ENCODE measurements at places on chromosomes 4 and X.
A peak's percentile ranks its signal among the peaks of the same experiment; 100 is the strongest.

- DNase-seq, result no peak
Observed at GRCh38 chr4:130257271-130257670, 1161.3 kb downstream of the C4orf33 start.

DNA sequence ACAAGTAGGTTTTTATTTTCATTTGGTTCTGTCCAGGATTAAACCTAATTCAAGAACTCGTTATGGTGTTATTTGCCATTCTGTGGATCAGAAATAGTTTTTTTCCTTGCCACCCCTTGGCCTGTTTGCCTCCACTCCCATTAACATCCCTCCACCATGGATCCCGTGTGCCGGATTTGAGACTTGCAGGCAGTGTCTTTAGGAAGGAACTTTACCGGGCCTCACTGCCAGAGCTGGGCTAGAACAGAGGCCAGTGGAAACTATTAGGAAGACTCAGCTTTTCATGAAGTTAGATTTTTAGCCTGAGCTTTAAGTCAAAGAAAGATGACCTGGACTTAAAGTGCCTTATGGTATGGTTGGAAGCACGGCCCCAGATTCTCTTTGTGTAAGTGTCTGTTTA is 2.4 kb downstream of the KLHL2 start:
- DNase-seq, result no peak

GRCh38 chrX:23773601-23774175 is 9.3 kb upstream of the SAT1 start:
- DNase-seq, result peak; percentile 6

DNA sequence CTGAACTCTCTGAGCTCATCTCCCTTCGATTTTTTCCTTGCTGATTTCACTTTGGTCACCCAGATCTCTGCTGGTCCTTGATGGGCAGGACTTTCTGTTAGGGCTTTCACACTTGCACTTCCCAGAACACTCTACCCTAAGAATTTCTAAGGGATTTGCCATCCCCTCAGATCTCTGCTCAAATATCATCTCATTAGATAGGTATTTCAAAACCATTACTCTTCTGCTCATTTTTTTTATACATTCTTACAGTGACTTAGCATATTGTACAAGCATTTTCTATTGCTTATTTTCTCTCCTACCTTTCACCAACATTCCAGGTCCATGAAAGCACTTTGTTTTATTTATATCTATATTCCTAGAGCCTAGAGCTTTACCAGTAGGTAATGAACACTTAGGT is 913.3 kb downstream of the PDHA2 start:
- DNase-seq, result no peak

- no peak for DNase-seq
Observed at GRCh38 chr4:40702137-40702799, 47.5 kb upstream of the NSUN7 start.

DNA sequence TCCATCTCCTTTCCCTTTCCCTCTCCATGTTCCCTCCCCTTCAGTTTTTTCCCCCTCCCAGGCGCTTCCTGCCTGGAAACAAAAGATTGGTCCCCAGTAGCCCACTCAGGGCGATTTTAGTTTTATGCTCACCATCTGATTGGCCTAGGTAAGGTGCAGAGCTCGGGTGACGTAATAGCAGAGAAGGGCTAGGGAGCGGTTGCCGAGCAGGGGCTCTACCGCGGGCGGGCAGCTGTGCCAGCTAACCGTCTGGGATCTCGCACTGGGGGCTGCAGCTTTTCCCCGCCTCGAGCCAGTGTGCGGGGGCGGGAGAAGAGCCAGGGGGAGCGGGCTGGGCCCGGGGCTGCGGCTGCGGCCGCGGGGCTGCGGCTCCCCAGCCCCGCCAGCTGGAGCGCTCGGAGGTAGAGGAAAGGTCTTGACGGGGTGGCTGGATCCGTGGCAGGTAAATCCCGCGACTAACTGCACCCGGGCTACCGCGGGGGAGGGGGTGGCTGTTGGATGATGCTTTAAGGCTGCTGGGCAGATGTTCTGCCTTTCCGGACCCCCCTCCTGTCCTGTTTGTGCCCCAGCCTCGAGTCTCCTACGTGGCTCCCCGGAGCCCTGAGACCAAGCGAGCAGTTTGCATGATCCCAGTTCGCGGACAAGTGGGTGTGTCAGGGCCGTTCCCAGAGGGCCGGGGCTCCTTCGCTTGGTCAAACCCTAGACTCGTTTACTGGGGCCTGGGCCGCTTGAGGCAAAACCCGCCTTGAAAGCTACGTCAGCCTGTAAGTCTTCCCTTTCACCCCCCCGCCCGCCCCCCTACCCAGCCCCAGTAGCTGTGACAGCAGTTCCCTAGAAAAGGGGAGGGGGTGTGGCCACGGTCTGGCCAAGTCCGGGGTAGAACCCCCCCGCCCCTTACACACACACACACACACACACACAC is at the start of gene PAK3:
Gene PAK3 (plus strand): TSS at position 218 of the 922 bp plus-strand sequence. CDS start 26,913 bp downstream, outside the sequence.
- DNase-seq, result no peak

DNA sequence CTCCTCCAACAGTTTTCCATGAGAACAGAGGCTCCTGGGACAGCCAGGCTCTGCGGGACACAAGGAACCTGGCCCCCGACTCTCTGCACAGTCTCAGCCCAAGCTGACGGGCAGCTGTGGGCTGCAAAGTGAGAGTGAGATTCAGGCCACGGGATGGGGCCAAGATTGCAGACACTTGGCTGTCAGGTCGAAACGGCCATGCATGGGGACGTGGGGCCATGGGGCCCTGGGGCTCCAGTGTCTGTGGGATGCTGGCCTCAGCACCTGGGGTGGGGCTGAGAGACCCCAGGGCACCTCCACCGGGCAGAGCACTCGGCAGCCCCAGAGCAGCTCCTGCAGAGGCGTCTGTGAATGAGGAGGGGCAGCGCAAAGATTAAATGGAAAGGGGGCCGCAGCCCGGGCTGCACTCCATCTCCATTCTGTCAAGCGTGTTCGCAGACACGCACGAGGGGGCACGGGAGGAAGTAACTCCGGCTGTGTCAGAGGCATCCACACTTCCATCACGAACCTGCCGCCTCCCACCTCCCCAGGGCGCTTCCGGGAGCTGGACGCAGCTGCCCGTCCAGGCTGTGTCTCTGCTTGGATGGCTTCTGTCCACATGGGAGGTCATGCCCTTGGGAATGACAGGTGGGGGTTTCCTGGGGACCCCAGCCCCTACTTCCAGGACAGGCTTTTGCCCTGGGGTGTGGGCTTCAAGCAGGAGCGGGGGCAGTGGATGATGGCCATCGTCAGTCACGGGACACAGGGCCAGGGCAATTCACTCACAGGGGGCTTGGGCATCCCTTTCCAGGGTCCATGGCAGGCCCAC is 82.8 kb upstream of the NKX1-1 start:
- DNase-seq, result no peak

GRCh38 chrX:71056867-71057266 is 11.3 kb downstream of the SNX12 start:
- no peak for DNase-seq

DNA sequence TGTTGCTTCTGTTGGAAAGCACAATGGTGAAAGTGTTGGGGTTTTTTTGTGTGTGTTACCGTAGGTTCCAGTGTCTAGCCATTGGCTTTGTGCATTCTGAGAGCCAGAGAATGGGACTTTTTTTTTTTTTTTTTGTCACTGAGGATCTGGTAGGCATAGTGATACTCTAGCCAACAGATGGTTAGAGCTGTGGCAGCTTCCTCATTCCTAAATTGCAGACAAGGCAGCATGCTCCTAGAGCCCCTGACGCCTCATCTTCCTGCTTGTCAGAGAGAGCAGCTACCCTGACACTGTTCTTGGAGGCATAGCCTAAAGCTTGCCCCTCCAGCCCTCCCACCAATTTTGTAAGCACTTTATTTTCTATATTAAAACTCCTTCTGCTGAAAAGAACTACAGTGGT is 27.0 kb downstream of the ARHGEF9 start:
- no peak for DNase-seq

GRCh38 chr4:181138116-181138515 is 1105.1 kb upstream of the TENM3 start:
- DNase-seq, result no peak

GRCh38 chrX:67353651-67354370 is 190.0 kb upstream of the AR start:
- no peak for DNase-seq

GRCh38 chr4:185879666-185880312 is 67.8 kb upstream of the SORBS2 start:
- DNase-seq, result no peak

DNA sequence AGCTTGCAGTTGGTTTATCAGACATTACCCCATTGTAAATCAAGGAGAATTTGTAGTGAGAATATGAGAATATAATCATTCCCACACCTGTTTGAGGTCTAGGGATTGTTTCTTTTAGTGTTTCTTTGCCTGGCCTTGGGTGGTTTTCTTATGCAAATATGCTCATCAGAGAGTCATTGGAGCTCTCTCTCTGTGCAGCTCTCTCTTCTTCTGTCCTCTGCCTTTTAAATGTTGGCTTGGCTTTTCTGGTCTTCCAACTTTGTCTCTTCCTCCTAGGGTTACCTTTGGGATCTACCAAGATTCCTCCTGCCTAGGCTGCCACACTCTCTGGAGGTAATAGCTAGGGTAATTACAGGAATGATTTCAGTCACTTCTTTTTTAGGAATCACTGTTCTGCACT is 102.3 kb upstream of the ARSJ start:
- no peak for DNase-seq

Data from activated effector memory CD4-positive, alpha-beta T cell treated with Interleukin-2 at 50 U/mL for 16 hours (primary cell).